GOT3 (cell line): ENCODE measurements at places on chromosomes 11 and 22.

- DNase-seq, result no peak
These were observed 9.9 kb upstream of the AIFM3 start for GRCh38 chr22:20957102-20957682.

- DNase-seq, result no peak
These were observed 11.5 kb downstream of the KIAA0930 start for GRCh38 chr22:45229181-45229580.

DNA sequence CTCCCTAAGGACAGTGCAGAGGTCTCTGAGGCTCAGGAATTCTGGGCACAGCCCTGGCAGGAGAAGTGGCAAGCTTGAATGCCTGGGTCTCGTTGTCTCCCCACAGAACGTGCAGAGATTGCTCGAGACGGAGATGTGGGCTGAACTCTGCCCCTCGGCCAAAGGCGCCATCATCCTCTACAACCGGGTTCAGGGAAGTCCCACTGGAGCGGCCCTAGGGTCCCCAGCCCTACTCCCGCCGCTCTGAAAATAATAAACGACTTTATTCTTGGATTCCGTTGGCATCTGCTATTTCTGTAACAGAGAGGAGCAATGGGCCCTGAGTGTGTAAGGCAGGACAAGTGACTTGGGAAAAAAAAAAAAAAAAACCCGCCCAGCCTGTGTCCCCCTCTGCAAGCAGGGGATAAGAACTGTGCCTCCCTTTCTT is 591 bp upstream of the DNAJC4 start:
- DNase-seq, result no peak

DNA sequence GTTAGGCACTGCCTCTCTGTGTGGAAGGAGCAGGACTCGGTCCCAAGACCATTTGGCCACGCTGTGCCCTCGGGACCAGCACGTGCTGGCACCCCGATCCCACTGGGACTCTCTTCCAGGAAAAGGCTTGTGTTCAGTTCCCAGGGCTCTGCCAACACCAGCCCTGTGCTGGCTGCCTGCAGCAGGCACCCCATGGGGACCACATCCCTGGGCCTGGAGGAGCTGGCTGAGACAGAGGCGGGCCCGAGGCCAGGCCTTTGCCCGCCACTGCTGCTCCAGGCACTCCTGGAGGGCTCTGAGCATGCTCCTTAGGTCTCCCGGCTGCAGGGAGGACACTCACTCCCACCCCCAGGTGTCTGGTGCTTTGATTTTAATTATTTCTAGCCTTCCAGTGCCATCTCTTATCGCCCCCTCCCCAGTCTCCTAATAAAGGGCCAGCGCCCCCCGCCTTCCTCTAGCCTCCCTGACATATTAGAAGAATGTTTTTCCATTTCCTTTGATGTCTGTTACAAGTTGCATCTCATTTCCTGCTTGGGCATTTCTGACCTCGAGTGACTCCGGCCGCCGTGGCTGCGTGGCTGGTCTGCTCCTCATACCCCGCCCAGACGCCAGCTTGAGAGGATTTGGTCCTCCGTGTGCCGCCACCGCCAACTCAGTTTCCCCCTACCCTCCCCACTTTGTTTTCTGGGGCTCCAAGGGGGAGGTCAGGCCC is 14.4 kb downstream of the CDKN1C start:
- no peak for DNase-seq

GRCh38 chr11:130997278-130997677 is 81.0 kb upstream of the SNX19 start:
- DNase-seq, result no peak

DNA sequence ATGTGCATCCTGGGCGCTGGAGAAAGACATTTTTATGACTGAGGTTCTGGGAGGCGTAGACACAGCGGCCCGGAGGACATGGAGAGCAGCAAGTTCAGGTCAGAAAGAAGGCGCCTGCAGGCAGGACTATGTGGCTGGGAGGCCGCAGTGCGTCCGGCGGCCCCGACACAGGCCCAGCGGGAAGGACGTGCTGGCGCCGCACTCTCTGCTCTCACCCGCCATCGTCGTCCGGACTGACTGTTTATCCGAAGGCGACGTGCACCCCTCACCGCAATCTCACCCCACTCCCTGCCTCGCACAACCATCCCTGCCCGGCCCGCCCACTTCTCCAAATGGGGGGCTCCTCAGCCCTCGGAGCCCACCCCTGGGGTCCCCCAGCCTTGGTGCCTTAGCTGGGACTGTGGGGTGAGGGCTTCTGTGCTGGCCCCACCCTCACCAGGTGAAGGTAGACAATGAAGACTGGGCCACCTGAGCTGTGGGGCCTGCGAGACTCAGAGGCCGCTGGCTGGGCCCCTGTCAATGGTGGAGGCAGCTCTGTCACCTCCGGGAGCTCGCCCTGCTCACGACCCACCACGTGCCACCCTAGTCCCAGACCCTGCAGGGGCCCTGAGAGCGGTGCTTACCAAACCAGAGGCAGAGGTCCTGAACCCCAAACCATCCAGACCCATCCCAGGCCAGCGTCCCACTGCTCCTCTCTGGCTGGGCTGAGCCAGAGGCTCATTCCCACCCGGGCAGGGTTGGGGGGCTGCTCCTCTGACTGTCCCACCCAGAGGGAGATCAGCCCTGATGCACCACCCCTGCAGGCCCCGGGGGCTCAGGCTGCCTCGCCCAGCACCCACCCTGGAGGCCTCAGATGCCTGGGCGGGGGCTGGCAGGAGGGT is 16.2 kb upstream of the MUC5B start:
- DNase-seq, result no peak

GRCh38 chr11:119222308-119222707 is 16.2 kb downstream of the CBL start:
- no peak for DNase-seq

GRCh38 chr11:70482529-70482917 is 84.2 kb downstream of the CTTN start:
- DNase-seq, result no peak

- DNase-seq, result no peak
These were observed 197.4 kb downstream of the ADAMTS15 start for GRCh38 chr11:130645843-130646197.
